ENCODE measurements at places on chromosomes 5 and 9.

- DNase-seq = no peak
Measured at GRCh38 chr9:106970219-106970975, 107.4 kb downstream of the ZNF462 start.

- DNase-seq = no peak
Measured at GRCh38 chr5:102742215-102742614, 12.9 kb upstream of the PAM start.

- peak; percentile 95 for DNase-seq
Measured at GRCh38 chr9:131739959-131740648, at the start of gene RAPGEF1. Gene RAPGEF1, minus strand, starts transcription at chr9:131740076. Its CDS starts 246 bp downstream, at chr9:131739830.

- no peak for DNase-seq
Measured at GRCh38 chr9:111842313-111842712, 47.6 kb upstream of the SHOC1 start.

DNA sequence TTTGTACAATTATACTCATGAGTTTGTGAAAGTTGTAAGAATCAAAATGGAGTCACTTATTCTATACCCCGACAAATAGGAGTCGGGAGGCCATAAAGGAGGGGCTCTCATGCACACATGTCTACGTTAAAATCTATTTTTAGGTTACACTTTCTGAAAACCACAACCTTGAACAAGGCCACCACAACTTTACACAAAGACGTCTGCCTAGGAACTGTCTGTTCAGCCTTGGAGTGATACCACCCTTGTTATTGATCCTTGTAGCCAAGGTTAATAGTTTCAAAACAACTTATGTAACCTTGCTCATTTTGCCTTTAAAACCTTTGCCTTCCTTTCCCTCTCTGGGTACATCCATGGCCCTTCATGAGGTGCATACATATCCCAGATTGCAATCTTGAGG lies 4.1 kb upstream of the NDFIP1 start:
- no peak for DNase-seq

GRCh38 chr5:98458004-98458403 lies 315.5 kb upstream of the RGMB start:
- DNase-seq = no peak

DNA sequence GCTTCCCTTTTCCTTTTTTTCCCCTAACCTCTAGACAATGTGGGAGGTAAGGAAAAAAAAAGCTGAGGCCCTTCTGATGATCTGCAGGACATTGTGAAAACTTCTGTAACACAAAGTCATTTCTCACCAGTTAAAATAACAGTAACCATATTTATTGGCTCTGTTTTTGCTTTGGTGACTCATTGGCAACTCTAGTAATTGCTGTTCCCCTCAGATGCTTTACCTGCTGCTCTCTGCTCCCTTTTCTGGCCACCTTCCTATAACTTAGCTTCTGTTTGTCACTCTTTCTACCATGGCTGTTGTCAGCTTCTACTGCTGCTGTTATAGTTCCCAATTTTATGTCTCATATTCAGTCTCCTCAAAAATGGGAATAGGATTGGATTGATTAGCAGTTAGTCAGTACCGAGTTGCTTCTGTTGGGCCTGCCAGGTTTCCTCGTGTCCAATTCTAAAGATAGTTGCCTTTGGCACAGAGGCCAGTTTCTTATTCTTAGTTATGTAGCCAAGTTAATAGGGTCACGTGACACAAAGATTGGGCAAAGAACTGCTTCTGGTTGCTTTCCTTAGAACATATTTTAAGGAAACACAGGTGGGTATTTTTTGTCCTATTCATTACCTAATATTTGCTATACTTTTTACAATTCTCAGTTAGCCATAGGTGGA lies 16.8 kb downstream of the SCAMP1 start:
- DNase-seq = no peak

DNA sequence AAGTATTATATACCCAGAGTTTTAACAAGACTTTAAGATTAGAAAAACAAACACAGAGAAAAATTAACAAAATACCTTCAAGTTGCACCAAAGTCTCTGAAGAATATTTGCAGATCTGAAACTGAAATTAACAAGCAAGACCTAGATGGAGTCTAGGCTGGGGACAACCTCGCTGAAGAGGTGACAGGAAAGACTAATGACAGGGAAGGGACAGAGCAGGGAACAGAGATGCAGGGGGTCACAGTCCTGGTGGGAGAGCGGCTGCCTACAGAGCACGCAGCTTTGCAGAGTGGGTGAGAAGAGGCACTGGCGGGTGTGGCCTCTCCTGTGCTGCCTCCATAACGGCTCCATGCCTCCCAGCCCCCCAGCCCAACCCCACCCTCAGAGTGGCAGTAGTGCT lies 13.5 kb downstream of the RETREG1 start:
- DNase-seq = no peak

- no peak for DNase-seq
Measured at GRCh38 chr9:29297592-29297991, 1724.3 kb upstream of the C9orf72 start.

GRCh38 chr9:86649913-86650312 lies 295.7 kb upstream of the TUT7 start:
- no peak for DNase-seq

- no peak for DNase-seq
Measured at GRCh38 chr9:21770871-21771560, 31.4 kb upstream of the MTAP start.

DNA sequence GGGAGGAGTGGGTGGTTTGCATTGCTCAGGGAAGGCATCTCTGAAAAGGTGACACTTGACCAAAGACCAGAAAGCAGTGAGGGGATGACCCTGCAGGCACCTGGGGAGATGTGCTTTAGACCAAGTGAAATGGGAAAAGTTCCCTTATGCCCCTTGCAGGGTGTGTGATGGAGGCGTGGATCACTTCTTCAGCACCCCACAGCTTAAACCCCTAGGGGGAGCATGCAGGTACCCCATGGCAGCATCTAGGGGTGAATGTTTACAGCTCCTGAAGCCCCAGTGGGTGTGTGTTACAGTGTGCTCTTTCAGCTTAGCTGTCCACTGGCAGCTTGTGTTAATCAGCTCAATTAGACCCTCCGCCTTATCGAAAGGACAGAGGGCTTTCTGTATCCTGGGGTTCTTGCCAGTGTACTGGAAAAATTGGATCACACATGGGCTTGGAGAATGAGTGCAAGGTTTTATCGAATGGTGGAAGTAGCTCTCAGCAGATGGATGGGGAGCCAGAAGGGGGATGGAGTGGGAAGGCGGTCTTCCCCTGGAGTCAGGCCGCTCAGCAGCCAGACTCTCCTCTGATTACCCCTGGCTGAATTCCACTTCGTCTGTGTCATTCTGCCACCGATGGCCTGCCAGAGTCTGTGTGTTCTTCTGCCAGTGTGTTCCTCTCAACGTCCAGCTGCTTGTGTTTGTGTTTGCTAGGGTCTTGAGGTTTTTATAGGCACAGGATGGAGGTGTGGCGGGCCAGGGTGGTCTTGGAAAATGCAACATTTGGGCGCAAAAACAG lies 6.3 kb downstream of the BHMT2 start:
- no peak for DNase-seq

GRCh38 chr5:10935536-10935935 lies 174.5 kb upstream of the DAP start:
- DNase-seq = no peak

DNA sequence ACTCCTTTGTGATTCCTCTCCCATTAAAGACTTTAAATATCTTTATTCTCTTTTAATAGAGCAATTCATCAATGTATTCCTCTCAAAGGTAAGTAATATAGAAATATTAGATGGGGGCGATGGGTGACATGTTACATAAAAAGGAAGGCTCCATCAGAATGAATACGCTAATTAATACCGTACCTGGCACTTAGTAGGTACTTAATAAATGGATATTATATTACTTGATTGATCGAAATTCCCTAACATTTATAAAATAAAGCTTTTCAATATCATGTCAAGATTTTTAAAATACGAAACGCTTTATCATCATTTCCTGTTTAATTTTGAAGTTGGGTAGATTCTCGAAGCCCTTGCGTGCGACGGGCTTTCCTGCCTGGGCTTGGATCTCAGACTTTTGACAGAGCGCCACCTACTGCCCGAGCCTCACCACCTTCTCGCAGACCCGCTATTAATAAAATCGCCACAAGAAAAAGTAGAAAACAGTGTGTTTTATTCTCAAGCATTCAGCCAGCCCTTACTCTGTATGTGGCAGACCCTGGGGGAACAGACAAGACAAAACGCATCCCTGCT lies 99.4 kb downstream of the C5orf15 start:
- peak; percentile 86 for DNase-seq

GRCh38 chr5:62306323-62306895 lies 403 bp downstream of the KIF2A start:
- DNase-seq = no peak

- DNase-seq = peak; percentile 92
Measured at GRCh38 chr9:503881-504852, 289.5 kb downstream of the DOCK8 start.

- DNase-seq = no peak
Measured at GRCh38 chr9:132032238-132032950, 47.3 kb downstream of the MED27 start.

All from aorta (tissue), 5 donors.